ENCODE measurements at places on chromosomes 7 and 10.
A peak's percentile ranks its signal among the peaks of the same experiment; 100 is the strongest.

GRCh38 chr7:7884855-7885254, 83.7 kb upstream of the GLCCI1 start:
- DNase-seq = no peak

- no peak for DNase-seq
Observed at GRCh38 chr7:9498303-9498702, 1064.9 kb downstream of the NXPH1 start.

DNA sequence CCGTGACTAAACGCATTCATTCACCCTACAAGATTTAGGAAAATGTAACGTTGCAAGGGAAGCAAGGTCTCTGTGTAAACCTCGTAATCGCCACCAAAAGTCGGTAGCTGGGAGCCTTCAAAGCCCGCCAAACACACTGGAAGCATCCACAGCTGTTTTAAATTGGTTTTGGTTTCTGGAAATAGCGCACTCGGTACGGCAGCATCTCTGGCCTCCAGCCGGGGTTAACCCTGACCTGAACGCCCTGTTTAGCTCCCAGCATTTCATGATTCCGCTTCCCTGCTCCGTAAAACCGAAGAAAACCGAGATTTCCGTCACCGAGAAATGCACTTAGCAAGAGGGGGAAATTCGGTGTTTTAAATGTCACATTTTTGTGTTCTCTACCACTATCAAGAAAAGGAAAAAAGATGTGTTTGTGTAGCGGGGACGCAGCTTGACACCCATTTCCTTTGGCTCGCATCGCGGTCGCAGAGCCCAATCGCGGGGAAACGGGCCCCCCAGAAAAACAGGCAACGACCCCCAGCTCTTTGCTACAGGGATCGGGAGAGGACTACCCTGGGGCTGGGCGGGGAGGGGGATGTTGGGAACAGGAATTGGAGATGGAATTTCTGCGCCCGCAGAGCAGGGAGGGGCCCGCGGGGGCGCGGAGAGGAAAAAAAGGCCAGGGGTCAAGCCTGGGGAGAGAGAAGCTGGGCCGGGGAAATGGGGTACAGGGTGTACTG, 646 bp downstream of the SGCE start:
- DNase-seq = no peak

GRCh38 chr7:92758796-92759431, 77.5 kb downstream of the CDK6 start:
- no peak for DNase-seq

- DNase-seq = no peak
Observed at GRCh38 chr10:113427811-113428558, 124.9 kb upstream of the HABP2 start.

GRCh38 chr10:98269435-98269912, 1.5 kb upstream of the LOXL4 start:
- no peak for DNase-seq

- no peak for DNase-seq
Observed at GRCh38 chr10:17092216-17092944, 37.2 kb downstream of the CUBN start.

GRCh38 chr7:90530263-90530662, 60.8 kb downstream of the PTTG1IP2 start:
- DNase-seq = no peak

DNA sequence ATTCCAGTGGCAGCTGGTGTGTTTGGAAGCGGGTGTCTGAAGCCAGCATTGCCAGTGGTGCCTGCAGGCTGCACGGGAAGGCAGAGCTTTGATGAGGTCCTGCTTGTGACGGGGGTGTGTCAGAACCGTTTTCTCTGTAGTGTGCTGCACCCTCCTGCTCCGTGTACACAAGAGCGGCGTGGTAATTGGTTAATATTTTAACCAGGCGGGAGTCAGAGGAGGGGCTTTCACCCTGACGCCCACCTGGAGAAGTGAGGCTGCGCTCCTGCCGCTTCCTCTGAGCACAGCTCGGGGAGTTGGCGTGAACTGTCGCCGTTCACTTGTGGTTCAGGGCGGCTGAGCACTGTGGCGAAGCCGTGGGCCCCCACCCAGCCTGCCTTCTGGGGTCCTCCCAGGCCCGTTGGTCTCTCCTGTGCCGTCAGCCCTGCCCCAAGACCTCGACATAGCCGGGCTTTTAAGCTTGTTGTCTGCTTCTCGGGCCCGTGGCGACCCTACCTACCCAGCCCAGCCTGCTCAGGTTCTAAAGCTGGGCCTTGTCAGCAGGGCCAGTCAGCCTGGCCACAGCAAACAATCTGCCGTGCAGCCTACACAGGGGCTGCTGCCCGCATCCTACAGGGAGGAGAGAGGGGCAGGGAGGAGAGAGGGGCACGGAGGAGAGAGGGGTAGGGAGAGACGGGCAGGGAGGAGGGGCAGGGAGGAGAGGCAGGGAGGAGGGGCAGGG, 11.6 kb downstream of the NKX6-2 start:
- DNase-seq = no peak

GRCh38 chr7:123622660-123623386, 21.2 kb downstream of the ASB15 start:
- DNase-seq = no peak

- DNase-seq = no peak
Observed at GRCh38 chr10:29174389-29174788, 114.5 kb upstream of the LYZL1 start.

DNA sequence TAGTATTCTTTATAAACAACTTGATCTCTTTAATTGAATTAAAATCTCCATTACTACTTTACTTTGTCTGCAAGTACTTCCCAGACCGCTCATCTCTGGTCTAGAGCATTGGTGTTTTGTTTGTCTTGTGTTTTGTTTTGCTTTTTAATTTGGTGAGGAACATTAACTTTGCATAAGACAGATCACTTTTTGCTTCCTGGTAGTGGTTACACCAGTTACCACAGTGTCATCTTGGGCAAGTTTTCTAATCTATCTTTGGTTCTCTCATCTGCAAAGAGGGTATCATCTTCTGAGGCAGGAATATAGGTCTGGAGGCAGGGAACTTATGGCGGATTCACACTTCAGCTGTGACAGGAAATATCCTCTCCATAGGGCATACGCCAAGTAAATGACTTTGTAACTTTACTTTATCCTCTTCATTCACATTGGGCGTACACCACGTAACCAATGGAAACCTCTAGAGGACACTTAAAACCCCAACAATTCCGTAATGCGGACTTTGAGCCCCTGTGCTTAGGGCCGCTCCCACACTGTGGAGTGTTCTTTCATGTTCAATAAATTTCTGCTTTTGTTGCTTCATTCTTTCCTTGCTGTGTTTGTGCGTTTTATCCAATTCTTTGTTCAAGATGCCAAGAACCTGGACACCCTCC, 83.2 kb upstream of the JAZF1 start:
- DNase-seq = no peak

GRCh38 chr10:5975641-5976473, 1.5 kb downstream of the IL15RA start:
- DNase-seq = peak; percentile 69

GRCh38 chr10:91493313-91493712, 83.2 kb downstream of the HECTD2 start:
- no peak for DNase-seq

GRCh38 chr10:5556576-5556975, 31.8 kb downstream of the CALML3 start:
- no peak for DNase-seq

- DNase-seq = no peak
Observed at GRCh38 chr10:21751341-21752310, 217.6 kb downstream of the MLLT10 start.

- no peak for DNase-seq
Observed at GRCh38 chr7:128911423-128912031, 1.0 kb upstream of the KCP start.

DNA sequence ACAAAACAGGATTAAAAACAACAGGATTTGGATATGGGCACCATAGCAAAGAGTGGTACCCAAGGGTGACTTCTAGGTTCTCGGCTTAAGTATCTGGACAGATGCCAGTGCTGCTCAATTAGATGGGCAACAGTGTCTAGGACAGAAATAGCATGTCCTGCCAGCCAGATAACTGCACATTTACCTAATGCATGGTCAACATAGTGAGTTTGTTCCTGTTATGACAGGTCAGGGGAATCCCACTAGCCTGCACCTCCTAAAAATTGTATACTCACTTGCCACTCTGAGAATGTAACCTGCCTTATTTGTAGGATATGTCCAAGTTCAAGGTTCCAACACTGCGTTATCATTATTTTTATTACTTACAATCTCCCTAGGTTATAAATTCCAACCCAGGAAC, 471.7 kb downstream of the GRM8 start:
- no peak for DNase-seq

- DNase-seq = no peak
Observed at GRCh38 chr10:20598590-20598989, 298.5 kb downstream of the NEBL start.

GRCh38 chr7:140501966-140502365, 22.7 kb upstream of the MKRN1 start:
- no peak for DNase-seq
